ENCODE measurements at places on chromosomes 12 and 14.
A peak's percentile ranks its signal among the peaks of the same experiment; 100 is the strongest.

GRCh38 chr14:20631880-20632389, 9.6 kb downstream of the OR6S1 start:
- no peak for DNase-seq

- no peak for DNase-seq
Observed at GRCh38 chr14:94395888-94396574, 7.6 kb upstream of the SERPINA1 start.

DNA sequence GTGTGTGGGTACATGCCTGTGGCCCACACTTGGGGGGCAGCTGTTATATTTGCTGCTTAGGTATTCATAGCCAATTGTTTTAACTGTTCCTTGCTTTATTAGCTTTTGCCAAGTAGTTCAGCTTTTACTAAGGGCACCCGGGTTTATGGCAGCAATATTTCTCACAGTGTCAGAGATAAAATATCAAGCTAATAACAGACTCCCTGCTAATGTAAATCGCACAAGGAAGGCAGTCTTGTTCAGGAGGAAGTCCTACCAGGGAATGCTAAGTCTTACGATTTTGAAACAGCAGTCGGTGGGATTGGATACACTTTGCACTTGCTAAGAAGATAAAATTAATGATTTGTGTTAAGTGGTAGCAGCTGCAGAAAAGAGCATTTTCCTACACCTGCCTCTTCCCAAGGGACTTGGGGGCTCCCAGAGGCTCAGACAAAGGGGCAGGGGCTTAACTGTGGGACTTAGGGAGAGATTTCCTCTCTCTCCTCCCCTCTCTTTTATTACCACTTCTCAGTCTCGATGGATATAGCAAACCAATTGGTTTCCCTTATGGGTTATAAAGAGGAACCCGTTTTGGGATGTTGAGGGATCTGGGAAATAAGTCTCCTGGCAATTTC, 175.1 kb downstream of the NRXN3 start:
- peak; percentile 83 for DNase-seq

GRCh38 chr12:64744422-64745258, 14.6 kb downstream of the GNS start:
- DNase-seq: no peak

DNA sequence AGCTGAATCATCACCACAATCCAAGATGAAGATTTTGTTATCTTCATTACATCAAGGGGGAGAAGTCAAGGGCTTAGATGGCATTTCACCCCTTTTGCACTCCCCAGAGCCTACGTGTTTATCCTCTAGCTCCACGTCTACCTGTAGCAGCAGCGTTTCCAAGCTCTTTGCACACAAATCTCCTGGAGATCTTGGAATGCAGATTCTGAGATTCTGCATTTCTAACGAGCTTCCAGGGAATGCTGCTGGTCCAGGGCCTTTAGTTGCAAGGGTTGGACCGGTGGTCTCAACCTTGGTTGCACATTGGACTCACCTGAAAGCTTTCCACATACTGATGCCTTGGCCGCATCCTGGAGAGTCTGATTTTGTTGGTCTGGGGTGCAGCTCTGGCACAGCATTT, 49.5 kb upstream of the STON2 start:
- no peak for DNase-seq

GRCh38 chr12:81499809-81500208, 259.3 kb downstream of the PPFIA2 start:
- DNase-seq: no peak

All from NCI-H187 treated with DMSO at 0.1 percent for 48 hours (cell line).